ENCODE measurements at places on chromosomes 1 and 21.
A peak's percentile ranks its signal among the peaks of the same experiment; 100 is the strongest.

DNA sequence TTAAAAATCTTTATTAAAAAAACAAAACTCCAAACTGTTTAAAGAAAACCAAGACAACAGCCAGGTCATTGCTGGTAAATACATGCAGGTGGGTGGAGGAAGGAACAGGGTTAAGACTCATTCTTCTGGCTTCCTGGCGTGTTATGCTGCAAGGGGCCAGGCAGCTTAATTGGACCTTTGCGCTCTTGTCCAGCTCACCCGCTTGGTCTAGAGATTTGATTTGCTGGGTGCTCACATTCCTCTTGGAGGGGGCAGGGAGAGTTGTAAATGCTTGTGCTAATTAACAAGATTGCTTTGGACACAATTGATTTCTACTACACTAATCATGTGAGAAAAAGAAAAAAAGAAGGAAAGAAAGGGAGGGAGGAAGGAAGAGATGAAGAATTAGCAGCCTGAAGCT, 10.5 kb downstream of the CEP104 start:
- no peak for DNase-seq

DNA sequence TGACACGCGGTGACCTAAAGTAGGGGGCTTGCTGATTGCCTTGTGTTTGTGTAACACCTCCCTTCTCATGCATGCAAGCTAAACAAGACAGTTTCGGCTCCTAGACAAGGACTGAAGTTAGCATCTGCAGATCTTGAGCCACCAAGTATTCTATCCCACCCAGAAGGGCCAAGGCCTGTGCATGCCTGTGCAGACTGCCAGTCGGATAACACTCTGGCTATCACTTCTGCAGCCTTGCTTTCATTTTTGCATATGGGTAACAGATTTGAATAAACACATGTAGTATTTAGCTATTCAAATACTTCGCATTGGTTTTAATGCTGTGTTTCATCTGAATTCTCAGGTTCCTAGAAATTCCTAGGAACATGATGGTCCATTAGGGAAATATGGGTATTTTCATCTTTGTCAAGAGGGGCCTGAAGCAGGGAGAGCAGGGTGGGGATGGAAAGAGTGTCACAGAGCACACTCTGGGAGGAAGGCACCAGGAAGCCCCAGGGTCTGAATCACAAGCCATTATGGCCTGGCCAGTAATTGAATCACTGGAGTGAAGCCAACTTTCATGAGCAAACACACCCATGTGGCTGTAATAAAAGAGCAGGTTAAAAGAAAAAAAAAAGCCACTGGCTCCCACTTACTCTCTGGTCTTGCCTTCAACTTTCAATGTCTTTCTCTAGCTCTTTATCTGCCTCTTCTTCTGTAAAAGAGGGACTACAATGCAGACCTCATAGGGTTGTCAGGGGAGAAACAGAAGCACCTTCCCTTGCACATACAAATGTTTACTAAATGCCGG, 28.3 kb downstream of the GADD45A start:
- DNase-seq, result no peak

GRCh38 chr1:200625381-200625824, 4.9 kb upstream of the KIF14 start:
- DNase-seq, result no peak

DNA sequence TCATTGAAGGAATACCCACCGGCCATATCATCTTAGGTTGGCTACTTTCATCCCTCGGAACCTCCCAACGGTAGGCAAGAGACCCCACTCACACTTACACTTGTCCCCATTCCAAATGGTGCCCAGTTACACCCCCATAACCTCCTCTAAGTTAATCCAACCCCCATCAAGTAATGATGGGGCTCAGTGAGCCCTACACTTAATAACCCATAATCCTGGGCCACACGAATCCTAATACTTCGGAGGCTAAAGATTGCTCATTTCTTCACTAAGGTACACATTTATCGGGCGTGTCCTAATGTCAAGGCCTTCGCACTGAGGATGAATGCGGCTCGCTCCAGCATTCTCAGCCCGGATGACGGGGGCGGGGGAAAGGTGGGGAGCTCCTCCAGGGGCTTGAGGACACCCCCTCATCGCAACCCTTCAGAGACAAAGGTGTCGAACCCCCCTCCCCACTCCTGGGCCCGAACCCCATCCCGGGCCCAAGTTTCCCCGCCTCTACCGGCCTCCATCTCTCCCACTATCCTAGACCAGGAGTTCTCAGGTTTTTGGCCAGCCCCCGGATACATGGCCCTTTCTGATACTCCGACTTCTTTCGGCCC, 435 bp downstream of the ILF2 start:
- no peak for DNase-seq

GRCh38 chr1:234218078-234218477, 155.2 kb upstream of the COA6 start:
- DNase-seq, result no peak

DNA sequence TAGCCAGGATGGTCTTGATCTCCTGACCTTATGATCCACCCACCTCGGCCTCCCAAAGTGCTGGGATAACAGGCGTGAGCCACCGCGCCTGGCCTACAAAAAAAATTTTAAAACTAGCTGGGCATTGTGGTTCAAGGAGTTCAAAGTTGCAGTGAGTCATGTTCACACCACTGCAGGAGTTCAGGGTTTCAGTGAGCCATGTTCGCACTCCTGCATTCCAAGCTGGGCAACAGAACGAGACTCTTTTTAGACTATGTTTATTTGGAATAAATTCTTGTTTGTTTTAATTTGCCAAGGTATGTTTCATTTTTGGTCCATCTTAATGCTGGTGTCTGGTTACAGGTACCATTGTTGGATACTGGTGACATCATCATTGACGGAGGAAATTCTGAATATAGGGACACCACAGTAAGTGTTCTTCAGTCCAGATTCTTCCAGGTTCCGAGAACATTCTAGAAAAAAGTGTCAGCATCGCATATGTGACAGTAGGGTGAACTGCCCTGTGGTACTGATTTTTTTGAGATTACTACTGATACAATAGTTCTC, 3.9 kb downstream of the PGD start:
- no peak for DNase-seq

GRCh38 chr1:238107322-238107721, 216.6 kb upstream of the ZP4 start:
- DNase-seq, result no peak

DNA sequence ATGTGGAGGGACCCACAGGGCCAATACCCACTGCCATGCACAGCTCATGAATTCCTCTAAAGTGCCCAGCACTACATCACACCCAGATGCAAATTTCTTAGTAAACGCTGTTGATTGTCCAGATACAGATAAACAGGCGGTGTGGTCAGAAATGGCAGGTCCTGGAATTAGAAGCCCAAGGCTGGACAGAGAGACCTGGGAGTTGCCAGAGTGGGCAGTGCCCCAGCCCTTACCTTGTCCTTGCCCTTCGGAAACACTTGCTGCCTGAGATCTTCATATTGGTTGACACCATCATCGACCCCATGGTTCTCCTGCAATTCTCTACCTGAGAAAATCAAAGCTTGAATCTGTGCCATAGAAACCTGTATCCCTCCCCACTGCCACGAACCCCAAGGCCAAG, 149.3 kb upstream of the ETV3 start:
- DNase-seq, result no peak

DNA sequence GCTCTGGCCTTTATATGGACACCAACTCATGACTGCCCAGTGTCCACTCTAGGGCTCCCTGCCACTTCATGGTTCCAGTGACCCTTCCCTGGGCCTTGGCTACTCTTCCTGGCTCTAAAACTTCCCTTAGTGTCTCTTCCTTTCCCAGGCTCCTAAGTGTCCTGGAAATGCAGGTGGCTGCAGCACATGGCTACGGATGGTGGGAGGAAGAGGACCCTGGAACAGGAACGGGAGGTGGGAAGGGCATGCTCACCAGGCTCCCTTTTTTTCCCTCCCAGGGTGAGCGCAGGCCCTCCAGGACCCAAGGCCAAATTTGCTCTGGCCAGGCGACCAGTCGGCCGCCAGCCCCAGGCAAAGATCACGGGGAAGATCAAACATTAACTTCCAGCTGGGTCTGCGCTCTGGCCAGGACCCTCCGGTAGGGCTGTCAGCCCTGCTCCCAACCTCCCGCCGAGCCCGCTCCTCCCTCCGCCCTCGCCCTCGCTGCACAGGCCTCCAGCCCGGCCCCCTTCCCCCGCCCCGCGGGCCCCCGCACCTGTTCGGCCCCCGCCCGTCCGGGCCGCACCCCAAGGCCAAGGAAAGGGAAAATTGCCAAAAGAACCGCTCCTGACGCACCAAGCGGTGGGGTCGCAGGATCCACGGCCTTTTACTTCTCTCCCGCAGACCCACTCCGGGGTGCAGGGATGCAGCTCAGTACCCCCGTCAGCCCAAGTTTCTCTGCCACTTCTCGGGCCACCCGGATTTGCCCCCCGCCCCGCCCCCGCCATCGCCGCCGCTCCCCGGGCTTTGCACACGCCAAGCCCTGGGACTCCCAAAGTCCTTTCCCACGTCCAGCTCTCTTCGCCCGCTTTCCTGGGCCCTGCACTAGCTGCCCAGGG, 894 bp downstream of the TCEA3 start:
- peak; percentile 4 for DNase-seq

DNA sequence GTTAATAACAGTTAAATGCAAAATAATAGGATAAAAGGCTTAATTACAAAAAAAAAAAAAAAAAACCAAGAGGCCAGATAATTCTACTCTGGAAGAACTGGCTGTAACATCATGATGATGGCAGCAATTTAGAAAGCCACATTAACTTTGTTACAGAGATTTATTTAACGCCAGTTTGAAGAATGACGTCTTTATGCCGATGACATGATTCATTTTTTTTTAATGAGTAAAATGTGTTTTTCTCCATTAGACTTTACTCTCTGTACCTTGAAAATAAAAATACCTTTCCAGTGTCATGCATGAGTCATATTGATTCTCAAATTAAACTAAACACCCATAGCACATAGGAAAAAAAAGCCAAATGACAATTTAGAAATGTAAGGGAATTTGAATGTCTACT, 226.1 kb downstream of the RGS7 start:
- no peak for DNase-seq

- DNase-seq, result no peak
Observed at GRCh38 chr21:45354970-45355369, 50.0 kb upstream of the COL18A1 start.

GRCh38 chr1:10773851-10774614, 22.4 kb downstream of the CASZ1 start:
- DNase-seq, result no peak

- no peak for DNase-seq
Observed at GRCh38 chr1:11045428-11046269, 1.4 kb downstream of the MASP2 start.

- DNase-seq, result no peak
Observed at GRCh38 chr21:35697321-35697808, 363.0 kb downstream of the SETD4 start.

DNA sequence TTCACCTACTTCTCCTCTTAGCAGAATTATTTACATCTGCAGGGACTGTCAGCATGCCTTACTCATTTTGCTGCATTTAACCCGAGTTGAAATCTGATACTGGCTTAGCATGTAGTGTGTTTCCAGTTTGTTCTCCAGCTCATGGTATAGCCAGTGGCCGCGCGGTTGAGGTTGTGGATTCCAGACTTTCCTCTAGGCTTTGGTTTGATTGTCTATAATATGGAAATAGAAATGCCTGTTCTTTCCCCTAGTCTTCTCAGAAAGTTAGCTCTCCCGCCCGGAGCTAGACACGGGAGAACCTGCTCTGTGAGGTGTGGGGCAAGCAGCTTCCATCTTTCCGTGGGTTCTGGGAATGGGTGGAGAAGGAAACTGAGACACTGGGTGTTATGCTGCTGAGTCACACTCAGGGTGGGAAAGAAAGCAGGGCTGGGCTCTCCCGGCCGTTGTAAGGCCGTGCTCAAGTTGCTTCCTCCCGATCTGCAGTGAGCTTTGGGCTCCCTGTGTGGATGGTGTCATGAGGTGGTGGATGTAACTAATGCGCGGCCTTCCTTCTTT, 206.8 kb upstream of the TMEM51 start:
- no peak for DNase-seq

GRCh38 chr1:42529724-42530181, 66.7 kb downstream of the CCDC30 start:
- DNase-seq, result no peak

GRCh38 chr1:3542676-3543075, 68.6 kb downstream of the MEGF6 start:
- DNase-seq, result no peak

DNA sequence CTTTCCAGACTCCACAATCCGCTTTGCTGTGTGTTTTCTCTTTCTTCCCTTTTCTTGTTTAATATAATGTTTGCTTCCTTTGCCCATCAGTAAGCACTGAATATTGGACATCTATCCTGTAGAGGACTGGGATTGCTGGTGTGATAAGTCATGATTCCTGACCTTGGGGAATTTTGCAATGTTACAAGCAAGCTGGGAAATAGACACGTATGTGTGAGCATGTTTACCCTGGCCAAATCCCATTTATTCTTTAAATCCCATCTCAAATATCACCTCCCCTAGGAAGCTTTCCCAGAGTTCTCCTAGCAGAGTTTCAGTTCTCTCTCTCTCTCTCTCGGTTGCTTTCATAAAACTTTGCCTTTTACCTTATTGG, 155.3 kb downstream of the ROR1 start:
- no peak for DNase-seq

- no peak for DNase-seq
Observed at GRCh38 chr21:34800797-34801518, 132.2 kb downstream of the CLIC6 start.

DNA sequence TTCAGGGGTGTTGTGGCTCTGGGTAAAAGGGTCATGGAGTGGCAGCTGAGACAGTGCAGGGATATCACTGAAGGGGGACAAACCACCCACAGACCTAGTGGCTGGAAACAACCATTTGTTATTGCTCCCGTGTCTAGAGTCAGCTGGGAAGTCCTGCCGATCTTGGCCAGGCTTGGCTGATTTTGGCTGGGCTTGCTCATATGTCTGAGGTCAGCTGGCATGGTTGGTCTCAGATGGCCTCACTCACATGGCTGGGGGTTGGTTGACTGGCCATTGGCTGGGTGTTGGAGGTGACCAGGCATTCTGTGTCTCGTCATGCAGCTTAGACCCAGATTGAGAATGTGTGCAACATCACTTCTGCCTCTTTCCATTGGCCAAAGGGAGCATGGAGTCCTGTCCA, 203.8 kb upstream of the POU3F1 start:
- no peak for DNase-seq

DNA sequence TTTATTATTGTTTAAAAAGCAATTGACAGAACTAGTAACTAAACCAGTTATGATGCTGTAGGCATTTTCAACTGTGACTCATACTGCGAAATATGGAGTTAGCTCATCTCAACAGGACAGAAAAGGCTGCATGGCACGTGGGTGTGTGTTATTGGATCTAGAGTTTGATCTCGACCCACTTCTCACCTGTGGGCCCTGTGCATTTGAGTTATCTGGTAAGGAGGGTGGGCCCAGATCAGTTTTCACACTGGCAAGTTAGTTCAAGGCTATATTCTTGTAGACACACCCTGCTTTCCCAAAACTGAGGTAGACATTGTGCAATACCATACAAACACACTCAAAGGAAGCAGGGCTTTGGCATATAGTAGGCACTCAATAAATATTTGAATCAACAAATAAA, 71.3 kb upstream of the PRDX6 start:
- DNase-seq, result no peak

DNA sequence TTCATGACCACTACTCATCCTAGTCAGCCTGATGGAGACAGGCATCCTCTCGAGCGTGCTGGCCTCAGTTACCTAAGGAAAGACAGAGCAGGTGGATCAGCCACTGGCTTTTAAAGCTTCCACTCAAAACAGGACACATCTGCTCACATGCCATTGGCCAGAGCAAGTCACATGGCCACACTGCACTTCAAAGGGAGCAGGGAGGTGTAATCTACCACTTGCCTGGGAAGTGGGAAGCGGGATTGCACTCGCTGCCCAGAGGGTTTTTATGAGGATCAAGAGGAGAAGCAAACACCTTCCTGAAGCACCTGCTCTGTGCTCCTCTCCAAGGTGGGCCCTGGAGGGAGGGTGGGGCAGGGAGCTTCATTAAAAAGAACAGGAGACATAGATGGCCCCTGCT, 108.0 kb downstream of the TAS1R2 start:
- DNase-seq, result no peak
